ENCODE measurements at places on chromosomes 4 and X. TPM values are rescaled to one million over a fixed set of nuclear protein-coding genes. Genes with fewer than 3 reads are reported as not detected.

PPP4R3C gene
- not detected for total RNA-seq

TMPRSS11B gene
- total RNA-seq = not detected

SHOX gene
- not detected for total RNA-seq

RBMXL3 gene
- not detected for total RNA-seq

MAGEA9B gene
- not detected for total RNA-seq

KLHL13 gene
- total RNA-seq = 93.3 TPM

PPEF2 gene
- total RNA-seq = under 0.01 TPM

CXCL3 gene
- total RNA-seq = 0.41 TPM

Measured in frontal cortex (tissue), 4 donors.